Mesenteric fat pad (tissue), 1 donor: ENCODE measurements at places on chromosomes 12 and 14. TPM values are rescaled to one million over a fixed set of nuclear protein-coding genes. Genes with fewer than 3 reads are reported as not detected.
A peak's percentile ranks its signal among the peaks of the same experiment; 100 is the strongest.

DNA sequence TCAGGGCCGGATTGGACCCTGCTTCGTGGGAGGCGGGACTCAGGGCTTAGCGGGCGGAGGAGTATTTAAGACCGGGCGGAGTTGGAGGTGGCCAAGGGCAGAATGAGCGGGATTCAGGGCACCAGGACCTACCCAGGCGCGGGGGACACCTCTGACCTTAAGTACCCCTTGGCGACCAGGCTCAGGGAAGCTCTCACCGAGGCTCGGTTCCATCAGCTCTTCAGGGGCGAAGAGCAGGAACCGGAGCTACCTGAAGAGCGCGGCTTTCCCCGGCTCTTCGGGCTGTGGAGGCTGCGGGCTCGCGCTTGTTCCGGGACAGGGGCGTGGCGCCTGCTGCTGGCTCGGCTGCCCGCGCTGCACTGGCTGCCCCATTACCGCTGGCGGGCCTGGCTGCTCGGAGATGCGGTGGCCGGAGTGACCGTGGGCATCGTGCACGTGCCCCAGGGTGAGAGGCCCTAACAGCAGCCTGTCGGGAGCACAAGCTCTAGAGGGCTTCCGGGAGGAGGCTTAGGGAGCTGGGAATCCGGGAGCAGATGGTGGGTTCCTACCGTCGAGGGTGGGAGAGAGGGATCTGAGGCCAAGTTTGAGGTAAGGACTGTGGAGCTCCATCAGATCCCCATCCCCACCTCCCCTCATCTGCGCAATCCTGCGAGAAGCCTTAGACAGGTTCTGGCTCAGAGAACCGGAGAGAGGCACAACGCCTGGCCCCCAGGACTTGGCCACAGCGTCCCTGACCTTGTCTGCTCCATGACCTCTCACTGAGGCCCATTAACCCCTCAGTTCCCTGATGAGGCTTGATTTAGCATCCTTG is 8.4 kb downstream of the ARHGEF25 start:
- DNase-seq: peak; percentile 89

DNA sequence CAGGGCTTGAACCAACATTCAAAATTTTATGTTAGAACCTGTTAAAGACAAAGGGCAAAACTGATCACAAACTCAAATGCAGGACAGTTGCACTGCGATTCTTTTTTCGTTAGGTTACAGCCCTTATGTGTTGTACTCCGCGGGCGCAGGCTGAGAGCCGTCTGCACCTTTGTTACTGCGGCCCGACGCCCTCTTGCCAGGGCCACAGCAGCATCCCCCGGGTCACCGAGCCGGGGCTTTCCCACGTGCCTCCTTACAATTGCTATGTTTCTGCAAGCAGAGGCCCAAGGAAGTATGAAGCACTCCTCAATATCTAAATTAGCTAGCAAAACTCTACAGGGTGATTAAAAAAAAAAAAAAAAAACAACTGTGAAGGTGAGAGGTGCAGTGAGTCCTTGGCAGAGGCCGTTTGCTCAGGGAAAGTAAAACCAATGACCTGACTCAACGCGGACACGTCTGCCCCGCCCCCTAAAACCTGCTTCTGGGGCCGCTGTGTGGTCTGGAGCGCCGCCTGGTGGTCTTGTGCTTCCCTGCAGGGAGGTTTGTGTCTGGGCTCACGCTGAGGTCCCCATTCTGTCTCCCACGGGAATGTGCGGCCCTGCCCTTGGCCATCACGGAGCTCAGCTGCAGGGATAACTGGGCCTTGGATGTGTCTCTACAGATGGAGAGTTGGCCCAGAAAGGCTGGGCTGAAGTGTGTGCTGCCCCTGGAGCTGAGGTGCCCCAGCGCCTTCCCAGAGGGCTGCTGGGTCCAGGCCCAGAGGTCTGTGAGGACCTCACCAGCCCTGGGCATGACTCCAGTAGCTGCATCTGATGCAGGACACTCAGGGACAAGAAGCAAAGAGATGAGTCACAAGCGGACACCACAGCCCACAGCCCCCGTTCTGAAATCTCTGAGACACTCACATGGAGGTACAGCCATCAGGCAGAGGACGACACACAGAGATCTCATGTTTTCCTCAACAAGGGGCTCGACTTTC is 418.5 kb downstream of the TMEM121 start:
- DNase-seq: peak; percentile 91

GRCh38 chr12:64946132-64946829 is 121.8 kb downstream of the TBC1D30 start:
- no peak for DNase-seq

GRCh38 chr14:51188566-51189185 is 51.4 kb upstream of the TMX1 start:
- DNase-seq: no peak

DNA sequence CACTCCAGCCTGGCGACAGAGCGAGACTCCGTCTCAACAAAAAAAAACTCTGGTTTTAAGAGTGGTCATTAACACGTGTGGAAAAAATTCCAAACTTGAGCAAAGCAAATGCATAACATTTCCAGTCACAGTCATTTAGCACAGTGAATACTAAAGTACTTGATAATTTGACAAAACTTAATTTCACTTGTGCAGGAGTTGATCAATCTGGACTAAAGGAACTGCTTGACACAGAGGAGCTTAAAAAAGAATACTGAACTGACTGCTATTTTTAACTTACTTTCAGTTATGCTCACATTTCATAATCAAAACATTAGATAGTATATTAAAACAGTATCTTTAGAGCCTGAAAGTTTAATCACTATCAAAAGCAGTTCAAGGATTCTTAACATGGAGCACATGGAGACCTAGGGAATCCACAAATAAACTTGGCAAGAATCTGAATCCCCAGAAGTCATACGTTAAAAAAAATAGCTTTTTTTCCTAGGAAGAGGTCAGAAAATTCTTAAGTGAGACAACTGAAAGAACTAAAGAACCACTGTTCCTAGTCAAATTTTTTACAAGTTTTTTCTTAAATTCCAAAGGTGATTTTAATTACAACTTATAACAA is 7.4 kb downstream of the UBE2N start:
- DNase-seq: no peak

DNA sequence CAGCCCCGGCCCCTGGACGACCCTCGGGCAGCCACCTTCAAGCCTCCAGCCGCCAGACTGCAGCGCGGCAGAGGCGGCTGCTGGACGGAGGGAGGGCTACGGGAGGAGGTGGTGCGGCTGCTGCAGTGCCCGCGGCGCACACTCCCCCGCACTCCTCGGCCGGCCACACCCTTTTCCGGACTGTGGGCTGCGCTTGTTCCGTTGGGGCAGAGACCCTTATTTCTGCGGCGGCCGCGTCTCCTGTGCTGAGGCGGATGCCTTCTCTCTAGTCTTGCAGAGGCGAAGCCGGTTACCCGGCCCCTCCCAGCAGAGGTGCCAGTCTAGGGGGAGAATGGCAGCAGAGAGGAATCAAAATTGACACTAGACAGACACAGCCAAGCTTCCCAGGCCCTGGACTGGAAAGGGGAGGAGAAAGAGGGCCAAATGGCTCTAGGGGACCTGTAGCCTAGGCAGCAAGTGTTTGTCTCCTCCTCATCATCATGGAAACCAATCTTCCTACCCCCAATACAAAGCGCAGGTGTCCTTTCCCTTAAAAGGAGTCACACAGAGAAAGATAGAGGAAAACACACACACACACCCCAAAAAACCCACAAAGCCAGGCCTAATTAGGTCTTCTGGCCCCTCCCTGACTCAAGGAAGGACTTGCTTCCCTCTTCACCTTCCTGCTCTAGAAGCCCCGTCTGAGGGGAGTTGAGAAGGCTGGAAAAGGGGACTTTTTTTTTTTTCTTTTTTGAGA is 1.3 kb downstream of the ESYT1 start:
- DNase-seq: no peak

- DNase-seq: no peak
Measured at GRCh38 chr14:59309291-59309900, 120.9 kb downstream of the DAAM1 start.

- no peak for DNase-seq
Measured at GRCh38 chr14:89308232-89308959, 108.6 kb downstream of the FOXN3 start.

GRCh38 chr12:94839347-94839746 is 164.2 kb downstream of the NDUFA12 start:
- no peak for DNase-seq

- DNase-seq: no peak
Measured at GRCh38 chr14:39266525-39266870, 32.8 kb downstream of the MIA2 start.

GRCh38 chr12:27572486-27573255 is 48.7 kb downstream of the PPFIBP1 start:
- no peak for DNase-seq

GRCh38 chr14:43132441-43132840 is 1374.6 kb downstream of the FSCB start:
- DNase-seq: no peak

DNA sequence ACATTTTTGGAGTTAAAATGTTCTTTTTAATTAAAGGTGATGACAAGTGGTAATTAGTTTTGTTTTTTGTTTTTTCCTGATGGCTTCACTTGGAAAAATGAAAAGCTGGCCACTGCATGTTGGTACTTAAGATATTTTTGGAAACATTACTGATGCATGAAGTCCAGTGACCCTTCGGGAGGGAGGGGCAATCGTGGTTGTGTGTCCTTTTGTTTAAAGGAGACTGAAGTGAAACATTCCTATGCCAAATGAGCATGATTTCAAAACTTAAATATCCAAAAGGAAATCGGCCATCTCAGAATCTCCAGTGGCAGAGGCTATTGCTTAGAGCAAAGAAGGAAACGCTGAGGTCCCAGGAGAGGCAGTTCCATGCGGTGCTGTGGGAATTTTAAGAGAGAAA is 20.1 kb downstream of the LTBP2 start:
- DNase-seq: no peak

DNA sequence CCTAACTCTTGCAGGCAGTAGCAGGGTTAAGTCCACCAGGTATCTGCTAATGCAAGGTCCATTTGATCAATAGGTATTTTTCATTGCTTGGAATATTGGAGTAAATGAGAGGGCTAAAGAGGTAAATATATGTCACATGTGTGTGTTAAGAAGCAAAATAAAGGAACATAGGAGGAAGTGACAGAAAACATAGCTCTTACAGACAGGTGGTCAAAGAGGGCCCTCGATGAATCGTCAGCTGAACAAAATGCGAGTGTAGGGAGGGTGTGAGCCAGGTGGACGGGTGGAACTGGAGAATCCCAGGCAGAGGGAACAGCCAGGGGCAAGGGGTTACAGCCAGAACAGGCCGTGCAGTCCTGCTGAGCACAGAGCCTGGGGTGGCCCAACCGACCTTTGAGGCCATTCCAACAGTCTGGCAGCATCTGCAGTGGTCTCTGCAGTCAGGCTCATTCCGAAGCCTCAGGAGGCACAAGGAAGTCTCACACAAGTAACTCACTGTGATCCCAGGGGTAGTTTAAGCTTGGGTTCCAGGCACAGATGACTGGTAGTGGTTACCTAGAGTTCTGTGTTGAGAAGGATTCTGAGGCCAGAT is 43.2 kb downstream of the CCDC88C start:
- no peak for DNase-seq

GRCh38 chr12:123478762-123479161 is 20.8 kb downstream of the SNRNP35 start:
- no peak for DNase-seq

GRCh38 chr14:50086321-50086711 is 30.1 kb downstream of the VCPKMT start:
- DNase-seq: no peak

DNA sequence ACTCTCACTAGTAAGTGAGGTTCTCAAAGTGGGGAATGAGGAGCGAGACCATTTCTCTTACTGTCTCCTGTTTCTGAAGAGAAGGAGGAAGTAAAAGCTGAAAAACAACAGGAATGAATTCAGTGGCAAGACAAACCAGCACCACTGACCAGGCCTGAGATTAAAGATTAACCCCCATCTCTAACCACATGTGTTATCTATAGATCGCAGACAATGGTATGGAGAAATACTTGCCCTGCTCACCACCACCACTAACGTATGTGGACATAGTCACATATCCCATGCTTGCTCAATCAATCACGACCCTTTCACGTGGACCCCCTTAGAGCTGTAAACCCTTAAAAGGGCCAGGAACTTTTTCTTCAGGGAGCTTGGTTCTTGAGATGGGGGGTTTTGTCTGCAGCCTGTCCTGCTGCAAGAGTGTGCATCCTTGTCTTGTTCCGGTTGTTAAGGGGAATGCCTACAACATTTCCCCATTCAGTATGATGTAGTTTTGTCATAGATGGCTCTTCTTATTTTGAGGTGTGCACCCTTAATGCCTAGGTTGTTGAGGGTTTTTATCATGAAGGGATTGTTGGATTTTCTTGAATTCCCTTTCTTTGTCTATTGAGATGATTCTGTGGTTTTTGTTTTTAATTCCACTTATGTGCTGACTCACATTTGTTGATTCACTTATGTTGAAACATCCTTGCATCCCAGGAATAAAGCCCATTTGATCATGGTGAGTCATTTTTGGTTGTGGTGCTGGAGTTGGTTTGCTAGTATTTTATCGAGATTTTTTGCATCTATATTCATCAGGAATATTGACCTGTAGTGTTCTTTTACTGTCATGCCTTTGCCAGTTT is 698.8 kb upstream of the LMO3 start:
- no peak for DNase-seq

GRCh38 chr14:42190744-42191143 is 584.1 kb downstream of the LRFN5 start:
- DNase-seq: no peak

DNA sequence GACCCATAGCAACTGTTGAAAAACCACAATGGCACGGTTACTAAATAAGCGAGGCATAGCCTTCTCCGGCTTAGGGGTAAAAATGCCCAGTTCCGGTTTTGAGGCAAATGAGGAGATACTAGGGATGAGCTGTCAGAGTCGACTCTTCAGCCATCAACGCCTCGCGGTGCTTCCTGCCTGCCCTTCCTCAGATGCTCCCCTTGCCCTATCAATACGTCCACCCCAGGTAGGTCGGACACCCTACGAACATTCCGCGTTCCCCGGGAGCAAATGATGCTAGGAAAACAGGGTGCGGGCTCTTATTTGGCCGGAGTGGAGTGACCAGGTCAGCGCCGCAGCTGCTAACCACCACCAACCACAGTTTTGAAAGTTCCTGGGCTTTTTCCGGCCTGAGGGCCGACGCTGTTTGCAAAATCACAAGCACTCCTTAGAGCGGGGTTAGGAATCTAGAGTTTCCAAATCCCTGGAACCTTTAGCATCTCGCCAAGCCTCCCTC is 1.2 kb downstream of the SRSF9 start:
- no peak for DNase-seq

DNA sequence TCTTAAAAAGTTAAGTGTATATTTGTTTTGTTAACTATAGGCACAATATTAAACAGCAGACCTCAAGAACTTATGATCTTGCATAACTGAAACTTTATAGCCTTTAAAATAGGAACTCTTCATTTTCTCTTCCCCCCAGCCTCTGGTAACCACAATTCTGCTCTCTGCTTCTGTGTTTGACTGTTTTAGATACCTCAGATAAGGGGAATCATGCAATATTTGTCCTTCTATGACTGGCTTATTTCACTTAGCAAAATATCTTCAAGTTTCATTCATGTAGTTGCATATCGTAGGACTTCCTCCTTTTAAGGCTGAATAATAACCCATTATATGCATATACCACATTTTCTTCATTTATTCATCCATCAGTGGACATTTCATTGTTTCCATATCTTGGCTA is 131.3 kb downstream of the PTPRO start:
- DNase-seq: no peak

POP5 gene
- 33.8 TPM for total RNA-seq

KLRC3 gene
- not detected for total RNA-seq

APAF1 gene
- 14.6 TPM for total RNA-seq

TUNAR gene
- not detected for total RNA-seq

AQP2 gene
- not detected for total RNA-seq

PTGDR gene
- total RNA-seq: 1.0 TPM

UBR7 gene
- 12.9 TPM for total RNA-seq

OSGEP gene
- total RNA-seq: 23.3 TPM

KCNK10 gene
- total RNA-seq: not detected

CDK4 gene
- 87.0 TPM for total RNA-seq

NRIP2 gene
- total RNA-seq: 1.3 TPM
